ENCODE measurements at places on chromosomes 1 and 21.

DNA sequence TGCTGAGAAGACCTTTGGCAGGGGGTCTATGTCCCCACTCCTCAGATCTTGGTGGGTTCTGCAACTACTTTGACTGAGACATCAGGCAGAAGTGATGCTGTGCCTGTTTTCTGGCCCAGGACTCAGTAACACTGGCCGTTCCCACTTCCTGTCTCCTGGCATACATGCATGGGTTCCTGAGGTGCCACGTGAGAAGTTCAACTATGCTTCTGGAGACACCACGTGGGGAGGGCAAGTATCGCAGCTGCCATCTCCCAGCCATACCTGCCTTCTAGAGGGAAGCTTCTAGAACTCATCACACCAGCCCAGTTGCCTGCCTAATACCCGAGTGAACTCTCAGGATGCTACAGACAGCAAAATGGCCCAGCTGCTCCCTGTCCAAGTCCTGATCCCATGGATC is 65.8 kb downstream of the TRABD2B start:
- DNase-seq: no peak

DNA sequence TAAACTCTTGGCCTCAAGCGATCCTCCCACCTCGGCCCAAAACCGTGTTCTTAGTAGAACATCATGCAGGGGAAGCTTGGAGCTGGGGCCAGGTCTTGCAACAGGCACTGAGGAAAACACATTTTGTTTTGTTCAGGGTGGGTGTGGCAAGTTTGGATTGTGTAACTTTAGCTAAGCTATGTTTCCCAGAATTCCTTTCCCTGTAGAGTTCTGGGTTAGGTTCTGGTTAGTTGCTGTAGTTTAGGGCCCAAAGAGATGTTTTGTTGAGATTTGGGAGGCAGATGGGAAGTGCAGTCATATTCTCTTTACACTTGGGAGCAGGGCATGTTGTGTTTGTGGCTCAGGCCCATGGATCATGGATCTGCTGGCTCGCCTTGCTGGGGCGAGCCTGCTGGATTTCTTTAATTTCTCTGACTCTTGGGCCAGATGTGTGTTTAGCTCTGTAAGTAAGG is 24.0 kb downstream of the PLA2G5 start:
- DNase-seq: no peak

- DNase-seq: no peak
These were observed 6.2 kb upstream of the FAM76A start for GRCh38 chr1:27719286-27720251.

DNA sequence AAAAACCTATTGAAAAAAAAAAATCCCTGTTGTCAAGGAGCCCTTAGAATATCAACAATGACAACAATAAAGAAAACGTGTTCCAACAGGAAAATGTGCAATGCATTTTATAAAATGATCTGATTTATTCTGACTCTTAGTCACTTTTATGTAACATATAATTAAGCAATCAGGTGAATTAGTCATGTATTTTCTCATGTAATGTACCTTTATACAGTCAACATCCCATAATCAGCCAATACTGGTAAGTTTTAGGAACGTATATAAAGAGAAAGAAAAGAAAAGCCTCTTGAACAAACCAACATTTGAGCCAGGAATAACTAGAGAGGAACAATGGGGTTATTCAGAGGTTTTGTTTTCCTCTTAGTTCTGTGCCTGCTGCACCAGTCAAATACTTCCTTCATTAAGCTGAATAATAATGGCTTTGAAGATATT is at the start of gene CLCA4:
Gene CLCA4, plus strand, starts transcription at position 292 of the 435 bp plus-strand sequence. Its CDS starts 42 bp downstream, at position 334.
- DNase-seq: no peak

- no peak for DNase-seq
These were observed 27.6 kb downstream of the RNASEL start for GRCh38 chr1:182561456-182561855.

- peak; percentile 13 for DNase-seq
These were observed 102.6 kb downstream of the TPR start for GRCh38 chr1:186272486-186272885.

GRCh38 chr1:18285538-18285924 is 177.9 kb downstream of the IGSF21 start:
- no peak for DNase-seq

DNA sequence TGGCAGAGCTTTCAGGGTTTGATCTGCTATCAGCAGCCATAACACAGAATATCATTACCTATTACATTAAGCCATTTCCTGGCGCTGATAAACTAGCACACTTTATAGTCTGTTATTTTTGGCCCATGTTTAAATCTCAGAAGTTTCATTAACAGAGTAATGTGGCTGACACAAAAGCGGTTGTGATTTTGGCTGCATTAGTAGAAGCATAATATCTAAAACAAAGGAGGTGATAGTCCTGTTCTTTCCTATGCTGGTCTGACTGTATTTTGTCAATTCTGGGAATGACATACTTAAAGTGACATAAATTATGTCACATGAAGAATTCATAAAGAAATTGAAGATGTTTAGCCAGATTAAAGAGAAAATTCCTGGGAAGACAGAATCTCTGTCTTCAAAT is 151.3 kb upstream of the KCND3 start:
- DNase-seq: no peak

- peak; percentile 36 for DNase-seq
These were observed 23.4 kb upstream of the TSPAN2 start for GRCh38 chr1:115112496-115113375.

GRCh38 chr1:27992276-27992675 is 32.5 kb downstream of the XKR8 start:
- no peak for DNase-seq

- DNase-seq: no peak
These were observed 13.4 kb upstream of the UAP1 start for GRCh38 chr1:162548170-162548569.

GRCh38 chr1:1093610-1093943 is 19.5 kb upstream of the RNF223 start:
- DNase-seq: no peak

- DNase-seq: no peak
These were observed 78.4 kb upstream of the SLC45A1 start for GRCh38 chr1:8239306-8240023.

GRCh38 chr1:95073446-95073845 is 695 bp upstream of the ALG14 start:
- no peak for DNase-seq

- DNase-seq: no peak
These were observed 2.7 kb upstream of the HSPG2 start for GRCh38 chr1:21939650-21940374.

DNA sequence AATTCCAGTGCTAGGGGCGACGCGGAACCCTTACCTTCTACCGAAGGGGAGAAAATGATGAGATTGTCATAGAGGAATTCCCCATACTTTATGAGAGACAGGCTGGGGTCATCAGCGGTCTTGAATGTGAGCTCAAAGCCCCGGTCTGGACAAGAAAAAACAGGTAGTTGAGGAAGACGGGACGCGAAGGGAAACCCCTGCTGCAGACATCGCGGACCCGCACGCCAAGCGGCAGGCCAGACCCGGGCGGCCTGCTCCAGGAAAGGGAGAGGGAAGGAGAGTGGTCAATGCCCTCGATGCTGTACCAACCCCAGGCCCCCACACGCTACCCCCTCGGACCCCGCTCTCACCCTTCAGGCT is 342 bp downstream of the DDOST start:
- DNase-seq: no peak

DNA sequence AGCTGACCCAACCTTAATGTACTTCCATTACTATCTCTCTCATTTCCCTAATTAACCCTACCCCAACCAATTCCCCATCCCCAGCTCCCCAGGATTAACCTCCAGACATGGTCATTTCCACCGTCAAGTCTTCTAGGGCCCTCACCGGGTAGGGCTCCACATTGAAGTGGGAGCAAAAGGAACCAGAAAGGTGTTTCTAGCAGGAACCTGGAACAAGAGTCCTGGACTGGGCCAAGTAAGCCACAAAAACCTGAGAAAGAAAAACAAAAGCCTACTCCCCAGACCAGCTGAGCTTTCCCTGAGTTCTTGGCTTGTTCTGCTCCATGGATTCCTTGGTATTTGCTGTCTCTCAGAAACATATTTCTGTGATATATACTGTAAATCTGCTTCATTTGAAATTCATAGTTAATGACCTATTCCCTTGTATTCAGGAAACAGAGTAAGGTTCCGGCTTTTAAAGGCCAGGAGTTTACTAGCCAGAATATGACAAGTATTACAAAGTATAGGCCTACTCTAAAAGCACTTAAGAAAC is 58.4 kb downstream of the SYF2 start:
- no peak for DNase-seq

GRCh38 chr1:29893046-29893723 is 656.9 kb downstream of the PTPRU start:
- DNase-seq: no peak

DNA sequence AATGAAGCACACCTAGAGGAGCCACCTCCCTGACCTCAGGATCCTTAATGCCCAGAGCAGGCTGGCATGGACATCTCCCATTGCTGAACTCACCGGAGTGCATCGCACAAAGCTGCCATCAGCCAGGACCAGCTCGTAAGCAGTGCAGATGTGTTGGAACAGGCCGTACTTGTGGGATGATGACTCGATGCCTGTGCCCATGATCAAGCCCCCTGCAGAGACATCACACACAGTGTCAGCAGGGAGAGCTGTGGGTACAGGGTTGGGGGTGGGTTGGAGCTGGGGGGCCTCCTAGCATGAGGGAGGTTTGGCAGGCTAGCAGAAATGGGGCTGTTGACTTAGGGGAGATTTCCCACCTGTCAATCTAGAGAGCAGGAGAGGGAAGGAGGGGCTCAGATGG is 12.0 kb downstream of the DHCR24 start:
- DNase-seq: no peak

DNA sequence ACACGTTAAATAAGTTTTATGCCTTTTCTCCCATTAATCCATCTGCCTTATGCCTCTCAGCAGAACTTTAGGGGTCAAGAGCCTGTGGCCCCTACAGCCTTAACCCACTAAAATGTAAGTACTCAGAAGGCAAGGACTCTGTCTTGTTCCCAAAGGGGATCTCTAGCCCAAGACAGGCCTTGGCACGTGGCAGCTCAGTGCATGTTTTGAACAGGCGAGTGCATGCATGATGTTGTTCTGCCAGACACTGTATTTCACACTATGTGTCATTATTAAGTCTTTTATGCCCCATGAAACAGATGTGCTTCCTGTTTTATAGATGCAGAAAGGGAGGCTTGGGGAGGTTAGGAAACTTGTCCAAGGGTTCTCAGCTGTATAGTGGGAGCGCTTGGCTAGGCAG is 102.8 kb downstream of the ETS2 start:
- no peak for DNase-seq

DNA sequence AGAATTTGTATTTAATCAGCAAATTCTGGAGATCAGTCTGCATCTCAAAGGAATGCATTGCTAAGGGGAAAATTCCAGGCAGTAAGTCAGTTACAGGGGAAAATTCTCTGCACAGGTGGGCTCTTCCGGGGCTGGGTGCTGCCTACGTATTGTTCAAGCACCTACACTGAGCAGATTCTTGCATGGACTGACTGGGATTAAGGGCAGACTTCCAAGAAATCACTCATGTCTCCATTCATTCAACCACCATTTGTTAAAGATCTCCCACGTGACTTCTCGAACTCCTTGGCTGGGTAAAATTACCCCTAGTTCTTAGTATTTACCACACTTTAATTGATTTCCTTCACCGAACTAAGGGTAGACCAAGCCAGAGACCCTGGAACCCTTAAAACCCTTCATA is 28.2 kb upstream of the KCNE1 start:
- DNase-seq: no peak

- DNase-seq: peak; percentile 71
These were observed 76.4 kb upstream of the ZBTB18 start for GRCh38 chr1:243974451-243975292.

DNA sequence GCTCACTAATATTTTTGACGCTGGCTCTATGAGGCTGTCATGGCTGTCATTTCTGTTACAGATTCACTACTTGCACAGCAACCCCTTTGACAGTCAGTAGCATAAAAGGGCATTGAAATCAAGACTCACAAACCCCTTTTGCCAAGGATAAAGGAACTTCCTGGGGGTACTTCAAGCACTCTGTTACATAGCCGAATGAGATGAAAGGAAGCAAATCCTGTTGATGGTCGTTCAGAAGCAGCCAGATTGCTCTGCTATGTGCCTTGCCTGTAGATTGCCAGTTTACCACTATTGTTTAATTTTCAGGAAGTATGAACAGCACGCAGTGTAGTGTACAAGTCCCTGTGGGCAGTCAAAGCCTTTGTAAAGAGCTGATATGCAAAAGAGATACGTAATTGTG is 296.2 kb downstream of the LRRIQ3 start:
- DNase-seq: no peak

- DNase-seq: no peak
These were observed 40.6 kb upstream of the TSNAX start for GRCh38 chr1:231487910-231488309.

DNA sequence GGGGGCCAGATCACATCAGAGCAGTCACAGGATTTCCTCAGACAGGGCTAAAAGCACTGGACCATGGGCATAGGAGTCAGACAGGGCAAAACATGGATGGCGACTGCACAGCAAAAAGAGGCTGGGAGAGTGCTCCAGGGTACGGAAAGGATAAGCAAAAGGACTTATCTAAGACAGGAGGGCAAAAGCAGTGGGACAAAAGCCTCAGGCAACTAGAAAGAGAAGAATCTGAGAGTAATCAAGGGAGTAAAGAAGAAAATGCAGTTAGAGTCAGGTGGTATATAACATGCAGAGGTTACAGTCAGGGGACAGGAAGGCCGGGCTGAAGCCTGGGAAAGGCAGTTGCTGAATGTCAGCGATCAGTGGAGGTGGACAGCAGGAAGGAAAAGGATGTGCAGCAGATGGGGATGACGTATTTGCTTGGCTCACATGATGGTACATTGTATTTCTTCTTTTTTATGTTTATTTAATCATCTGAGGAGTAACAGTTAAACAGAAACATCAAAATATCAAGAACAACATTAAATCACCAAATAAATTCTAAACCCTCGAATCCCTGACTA is 63.1 kb upstream of the CNN3 start:
- no peak for DNase-seq

DNA sequence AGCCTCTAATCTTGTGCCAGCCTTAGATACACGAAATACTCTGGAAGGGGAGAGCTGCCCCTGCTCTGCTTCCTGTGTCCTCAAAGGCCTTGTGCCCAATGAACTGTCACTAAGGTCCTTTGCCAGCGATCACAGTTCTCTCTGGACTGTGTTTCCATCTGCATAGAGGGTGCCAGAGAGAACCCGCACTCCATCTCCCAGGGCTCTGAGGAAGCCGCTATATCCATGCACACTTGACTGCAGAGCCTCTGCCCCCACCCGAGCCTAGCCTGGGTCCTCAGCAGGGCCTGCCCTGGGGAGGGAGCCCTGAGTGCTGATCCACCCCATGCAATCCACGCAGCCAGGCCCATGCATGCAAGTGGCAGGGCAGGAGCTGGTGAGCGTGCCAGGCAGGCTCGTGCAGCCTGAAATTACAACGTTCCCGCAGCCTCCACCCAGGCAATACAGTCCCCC is 30.6 kb upstream of the KIF21B start:
- DNase-seq: no peak

Measured in NCI-H2171 treated with DMSO at 0.1 percent for 48 hours (cell line).